Left renal pelvis (tissue), 4 donors: ENCODE measurements at places on chromosomes 5 and 9. TPM values are rescaled to one million over a fixed set of nuclear protein-coding genes. Genes with fewer than 3 reads are reported as not detected.

KIF12 gene
- polyA plus RNA-seq: 2.5 TPM

KCTD16 gene
- 0.60 TPM for polyA plus RNA-seq

PRRX2 gene
- polyA plus RNA-seq: 2.6 TPM

OXCT1 gene
- 53.6 TPM for polyA plus RNA-seq

SPINK5 gene
- polyA plus RNA-seq: 0.49 TPM

PPP2R2B gene
- 13.7 TPM for polyA plus RNA-seq

PCDHGC5 gene
- polyA plus RNA-seq: 0.24 TPM

RPP25L gene
- 30.3 TPM for polyA plus RNA-seq

GRIN1 gene
- 0.20 TPM for polyA plus RNA-seq

DRD1 gene
- polyA plus RNA-seq: 0.06 TPM

LHX6 gene
- 3.2 TPM for polyA plus RNA-seq

RASEF gene
- polyA plus RNA-seq: 8.8 TPM

TEK gene
- polyA plus RNA-seq: 40.6 TPM

PLPPR1 gene
- 23.8 TPM for polyA plus RNA-seq

SH3RF2 gene
- polyA plus RNA-seq: 1.8 TPM

FAM163B gene
- polyA plus RNA-seq: 0.42 TPM

SLC38A9 gene
- polyA plus RNA-seq: 19.5 TPM

SMIM27 gene
- 14.5 TPM for polyA plus RNA-seq

DAPK1 gene
- 80.1 TPM for polyA plus RNA-seq

FBXO4 gene
- 14.4 TPM for polyA plus RNA-seq

PCDHGB1 gene
- polyA plus RNA-seq: 2.1 TPM

LCN1 gene
- polyA plus RNA-seq: not detected

HSPB3 gene
- not detected for polyA plus RNA-seq

SLC22A4 gene
- 3.1 TPM for polyA plus RNA-seq

ABCA1 gene
- polyA plus RNA-seq: 17.5 TPM

FRMD3 gene
- polyA plus RNA-seq: 18.8 TPM

LHFPL2 gene
- 56.5 TPM for polyA plus RNA-seq

POU5F2 gene
- polyA plus RNA-seq: 0.04 TPM

SCGB3A2 gene
- polyA plus RNA-seq: 6.9 TPM

ORM2 gene
- not detected for polyA plus RNA-seq

PLEKHG4B gene
- 10.2 TPM for polyA plus RNA-seq

GABRA1 gene
- not detected for polyA plus RNA-seq

PSD2 gene
- polyA plus RNA-seq: 1.5 TPM

FGF1 gene
- 19.9 TPM for polyA plus RNA-seq

PCDHA7 gene
- 0.14 TPM for polyA plus RNA-seq

TAF1L gene
- 0.10 TPM for polyA plus RNA-seq

FBP2 gene
- 0.17 TPM for polyA plus RNA-seq

SLC6A7 gene
- polyA plus RNA-seq: 0.06 TPM
